ENCODE measurements at places on chromosomes 12 and 14. TPM values are rescaled to one million over a fixed set of nuclear protein-coding genes. Genes with fewer than 3 reads are reported as not detected.

The CCDC196 gene
- total RNA-seq, result not detected

The TSPAN11 gene
- total RNA-seq, result not detected

The ESRRB gene
- not detected for total RNA-seq

The TEX22 gene
- 6.9 TPM for total RNA-seq

The FAM222A gene
- 1.1 TPM for total RNA-seq

The CPNE6 gene
- total RNA-seq, result not detected

The TGM1 gene
- total RNA-seq, result 5.8 TPM

The NTN4 gene
- 0.17 TPM for total RNA-seq

The SLC10A1 gene
- not detected for total RNA-seq

The STAC3 gene
- total RNA-seq, result 11.4 TPM

The SLC5A8 gene
- total RNA-seq, result not detected

Measured in activated naive CD8-positive, alpha-beta T cell treated with anti-CD3 and anti-CD28 coated beads, Interleukin-2, amount 10 ng/mL, durations not matched to agents 7 days and 5 days (primary cell).